ENCODE measurements at places on chromosomes 6 and 20.

- no peak for DNase-seq
Observed at GRCh38 chr20:62225026-62225425, 4.9 kb upstream of the HRH3 start.

GRCh38 chr6:149854532-149854931, 9.6 kb downstream of the LRP11 start:
- no peak for DNase-seq

- DNase-seq: no peak
Observed at GRCh38 chr20:3794701-3795420, 1.2 kb upstream of the CDC25B start.

DNA sequence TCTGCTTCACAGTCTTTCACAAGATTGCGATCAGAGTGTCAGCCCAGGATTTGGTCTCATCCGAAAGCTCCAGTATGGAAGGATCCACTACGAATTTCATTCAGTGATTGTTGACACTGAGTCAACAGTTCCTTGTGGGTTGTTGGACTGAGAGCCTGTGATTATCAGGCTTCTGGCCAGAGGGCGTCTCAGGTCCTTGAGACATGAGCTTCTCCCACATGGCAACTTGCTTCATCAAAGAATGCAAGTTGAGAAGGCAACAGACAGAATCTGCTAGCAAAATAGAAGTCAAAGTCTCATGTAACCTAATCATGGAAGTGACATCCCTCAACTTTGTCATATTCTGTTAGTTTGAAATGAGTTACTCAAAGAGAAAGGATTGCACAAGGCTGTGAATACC, 40.5 kb upstream of the PKHD1 start:
- DNase-seq: no peak

DNA sequence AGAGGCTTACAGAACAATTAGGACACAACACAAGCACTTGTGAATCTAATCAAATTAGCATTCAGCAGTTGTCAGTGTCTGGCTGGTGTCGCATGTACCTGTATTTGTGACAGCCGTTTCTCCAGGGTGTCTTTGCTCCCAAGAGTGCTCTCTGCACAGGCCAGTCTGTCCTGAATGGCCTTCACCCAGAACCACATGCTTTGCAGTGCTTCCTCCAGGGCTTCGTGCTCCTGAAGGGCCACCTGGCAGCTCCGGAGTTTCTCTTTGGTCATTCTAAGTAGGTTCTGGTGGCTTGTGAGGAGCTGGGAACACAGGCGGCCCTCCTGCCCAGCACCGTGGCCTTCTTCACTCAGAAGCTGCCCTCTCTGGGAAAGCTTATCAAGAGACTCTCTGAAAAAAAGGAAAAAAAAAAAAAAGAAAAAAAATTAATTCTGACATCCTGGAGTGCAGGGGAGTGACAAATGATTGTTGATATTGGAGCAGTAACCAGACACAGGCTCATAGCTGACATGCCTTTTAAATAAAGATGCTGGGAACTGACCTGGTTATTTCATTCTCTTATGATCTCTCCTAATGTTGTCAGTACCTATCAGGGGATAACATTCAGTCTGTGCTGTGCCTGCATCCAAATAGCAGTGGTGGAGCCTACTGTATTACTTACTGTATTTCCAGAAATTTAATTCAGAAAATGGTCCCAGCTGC, 245.8 kb downstream of the SYNE1 start:
- DNase-seq: no peak

- no peak for DNase-seq
Observed at GRCh38 chr20:38136421-38137245, 28.4 kb downstream of the TGM2 start.

GRCh38 chr6:103983860-103984259, 875.9 kb downstream of the HACE1 start:
- DNase-seq: no peak

DNA sequence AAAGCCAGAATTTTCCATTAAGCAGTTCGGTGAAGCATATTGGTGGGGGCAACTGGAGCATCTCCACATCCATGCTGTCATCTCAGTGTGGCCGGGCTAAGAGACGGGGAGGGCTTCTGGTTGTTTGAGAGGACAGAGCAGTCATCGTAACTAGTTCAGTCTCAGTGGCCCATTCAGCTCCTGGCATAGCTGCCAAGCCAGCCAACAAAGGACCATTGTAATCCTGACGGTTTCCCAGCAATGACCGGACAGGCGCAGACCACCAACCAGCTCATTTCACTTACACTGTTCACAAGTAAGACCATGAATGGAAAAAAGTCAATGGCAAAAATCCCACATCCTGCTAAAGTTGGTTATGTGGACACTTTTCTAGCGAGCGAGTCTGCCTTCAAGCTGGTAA, 14.9 kb upstream of the HDDC2 start:
- DNase-seq: no peak
